ENCODE measurements at places on chromosomes 5 and 9.

- DNase-seq, result no peak
These were observed 99.6 kb downstream of the TRIM32 start for GRCh38 chr9:116786737-116787136.

GRCh38 chr9:117074784-117075520, 339.9 kb downstream of the ASTN2 start:
- DNase-seq, result no peak

GRCh38 chr9:129322022-129322621, 144.1 kb upstream of the IER5L start:
- no peak for DNase-seq

- DNase-seq, result no peak
These were observed 79.2 kb upstream of the SPIN1 start for GRCh38 chr9:88308831-88309560.

- DNase-seq, result no peak
These were observed 134.8 kb downstream of the UGCG start for GRCh38 chr9:112031400-112031799.

GRCh38 chr9:14769230-14769571, 46.7 kb upstream of the CER1 start:
- DNase-seq, result peak; percentile 2

- DNase-seq, result no peak
These were observed 32.1 kb downstream of the SNX24 start for GRCh38 chr5:122877518-122877917.

DNA sequence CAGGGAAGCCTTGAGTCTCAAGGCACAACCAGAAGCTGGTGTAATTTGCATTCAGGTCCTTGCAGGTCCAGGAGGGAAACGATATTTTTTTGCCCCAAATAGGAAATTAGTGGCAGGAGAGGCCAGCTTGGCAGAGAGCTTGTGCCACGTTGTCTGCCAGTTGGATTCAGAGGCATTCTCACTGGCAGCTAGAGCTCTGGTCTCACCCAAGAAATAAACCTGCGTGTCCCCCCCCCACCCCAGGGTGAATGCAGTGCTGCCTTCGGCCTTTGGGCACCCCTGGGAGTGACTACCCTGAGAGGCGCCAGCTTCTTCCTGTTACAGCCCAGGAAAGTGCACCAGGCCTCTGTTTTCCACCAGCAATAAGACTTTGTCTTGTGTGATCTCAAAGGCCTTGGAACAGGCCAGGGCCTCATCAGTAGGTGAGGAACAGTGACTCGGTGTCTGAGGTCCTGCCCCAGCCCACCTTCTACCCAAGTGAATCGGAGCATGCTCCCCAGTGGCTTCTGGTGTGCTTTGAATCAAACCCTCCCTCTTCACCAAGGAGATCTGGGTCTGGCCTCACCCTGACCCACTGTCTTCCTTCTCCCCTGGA, 68.4 kb downstream of the HSPA4 start:
- no peak for DNase-seq

Data from non-pigmented ciliary epithelial cell (primary cell).